ENCODE measurements at places on chromosomes 4 and X.
A peak's percentile ranks its signal among the peaks of the same experiment; 100 is the strongest.

DNA sequence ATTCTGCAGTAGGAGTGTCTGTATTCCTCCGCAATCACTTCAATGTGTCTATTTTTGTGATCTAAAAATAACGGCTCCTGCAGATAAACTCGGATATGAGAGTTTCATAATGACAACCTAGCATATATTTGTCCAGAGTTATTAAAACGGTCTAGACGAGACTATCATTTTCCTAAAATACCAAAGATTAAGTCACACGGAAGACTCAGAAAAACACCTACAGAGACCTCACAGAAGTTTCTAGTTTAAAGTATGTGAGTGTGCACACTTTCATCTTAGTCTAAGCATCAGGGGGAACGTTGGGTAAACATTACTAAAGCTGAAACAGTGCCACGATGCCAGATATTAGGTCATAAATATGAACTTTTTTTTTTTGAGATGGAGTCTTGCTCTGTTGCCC is 156.9 kb downstream of the AFAP1 start:
- no peak for DNase-seq

- no peak for DNase-seq
Measured at GRCh38 chr4:21009956-21010355, 309.7 kb downstream of the PACRGL start.

GRCh38 chr4:2074588-2074987 is 15.5 kb downstream of the NAT8L start:
- no peak for DNase-seq

GRCh38 chr4:138113819-138114400 is 128.2 kb downstream of the SLC7A11 start:
- DNase-seq: no peak

DNA sequence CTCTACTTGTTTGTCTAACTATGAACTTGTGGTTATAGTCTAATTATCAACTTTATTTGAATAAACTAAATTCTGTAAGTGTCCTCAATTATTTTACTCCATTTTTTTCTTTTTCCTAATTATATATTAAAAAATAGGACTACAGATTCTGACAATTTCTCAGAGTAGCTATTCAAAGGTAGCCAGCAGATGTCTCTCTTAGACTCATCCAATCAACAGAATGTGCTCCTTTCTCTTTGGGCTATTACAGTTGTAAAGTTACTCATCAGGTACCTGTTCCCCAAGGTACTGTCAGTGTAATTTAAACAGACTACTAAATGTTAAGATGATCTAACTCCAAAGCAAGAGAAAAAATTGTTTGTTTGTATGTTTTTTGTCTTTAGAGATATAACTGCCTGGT is 248.6 kb downstream of the PCDH18 start:
- no peak for DNase-seq

DNA sequence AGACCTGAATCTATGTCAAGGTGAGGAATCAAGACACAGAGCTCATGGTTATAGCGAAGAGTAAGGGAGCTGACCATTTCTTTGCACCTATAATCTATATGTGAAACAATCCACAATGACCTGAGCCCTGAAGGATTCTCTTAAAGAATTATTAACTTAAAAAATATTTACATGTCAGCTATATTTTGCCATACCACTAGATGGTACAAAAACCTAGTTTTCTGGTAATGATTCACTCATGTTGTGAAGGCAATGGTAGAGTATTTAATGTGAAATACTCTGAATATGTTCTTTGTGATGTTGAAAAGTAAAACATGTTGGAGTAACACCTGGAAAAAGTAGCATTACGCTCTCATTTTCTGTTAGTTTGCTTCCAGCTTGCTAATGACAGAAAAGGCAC is 40.0 kb downstream of the VGLL1 start:
- DNase-seq: no peak

DNA sequence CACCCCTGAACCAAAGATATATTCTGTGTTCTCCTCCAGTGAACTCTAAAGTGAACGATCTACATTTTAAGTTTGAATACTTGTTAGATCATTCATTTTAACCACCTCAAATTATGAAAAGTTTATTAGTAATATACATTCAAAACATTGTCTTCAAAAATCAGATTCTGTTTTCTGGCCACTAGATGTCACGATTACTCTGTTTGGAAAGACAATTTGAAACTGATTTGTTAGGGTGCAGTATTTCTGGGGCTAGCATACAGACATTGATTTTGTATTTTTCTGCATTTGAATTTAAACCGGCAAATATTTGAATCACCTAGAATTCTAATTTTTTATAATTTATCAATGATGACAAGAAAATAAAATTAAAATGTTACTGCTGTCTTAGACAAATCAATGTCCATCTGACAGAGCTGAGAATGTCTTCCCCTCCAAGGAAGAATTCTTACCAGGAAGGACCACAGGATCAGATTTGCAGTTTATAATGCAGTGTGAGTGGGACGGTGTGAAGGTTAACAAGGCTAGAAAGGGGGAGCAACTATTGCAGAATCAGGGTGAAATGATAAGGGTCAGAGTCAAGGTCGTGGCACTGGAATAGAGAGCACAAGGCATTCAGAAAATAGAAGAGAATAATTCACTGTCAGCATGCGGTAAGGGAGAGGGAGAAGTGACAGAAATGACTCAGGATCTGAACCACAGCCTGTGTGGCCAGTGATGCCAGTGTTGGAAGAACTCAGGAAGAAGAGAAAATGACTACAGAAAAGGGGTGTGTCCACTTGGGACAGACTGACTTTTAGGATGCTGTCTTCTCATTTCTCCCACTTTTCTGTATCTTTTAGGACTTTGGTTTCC is 91.6 kb downstream of the ANXA10 start:
- DNase-seq: no peak

DNA sequence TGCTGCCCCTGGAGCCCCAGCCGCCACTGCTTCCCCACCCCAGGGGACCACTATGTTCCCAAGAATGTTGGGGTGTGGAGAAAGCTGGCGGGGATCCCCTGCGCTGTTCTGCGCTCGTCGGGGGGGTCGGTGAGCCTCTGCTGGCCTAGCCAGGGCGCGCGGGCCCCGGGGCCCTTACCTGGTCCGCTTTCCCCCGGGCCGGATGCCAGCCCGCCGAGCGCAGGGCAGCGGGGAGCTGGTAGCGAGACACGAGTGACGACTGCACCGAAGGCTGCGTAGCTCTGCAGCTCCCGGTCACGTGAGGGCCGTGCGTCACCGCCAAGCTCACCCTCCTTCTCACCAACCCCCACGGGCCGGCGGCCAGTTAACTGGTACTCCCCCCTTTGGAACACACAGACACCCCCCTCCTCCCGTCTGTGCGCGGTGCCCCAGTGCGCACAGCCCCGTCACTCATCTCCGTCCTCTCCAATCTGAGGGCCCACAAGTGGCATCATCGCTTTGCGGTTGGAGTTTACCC is at the start of gene BEX1:
TSS of gene BEX1 (minus strand) at position 254 of the 517 bp plus-strand sequence. CDS start 897 bp downstream, outside the sequence.
- no peak for DNase-seq

DNA sequence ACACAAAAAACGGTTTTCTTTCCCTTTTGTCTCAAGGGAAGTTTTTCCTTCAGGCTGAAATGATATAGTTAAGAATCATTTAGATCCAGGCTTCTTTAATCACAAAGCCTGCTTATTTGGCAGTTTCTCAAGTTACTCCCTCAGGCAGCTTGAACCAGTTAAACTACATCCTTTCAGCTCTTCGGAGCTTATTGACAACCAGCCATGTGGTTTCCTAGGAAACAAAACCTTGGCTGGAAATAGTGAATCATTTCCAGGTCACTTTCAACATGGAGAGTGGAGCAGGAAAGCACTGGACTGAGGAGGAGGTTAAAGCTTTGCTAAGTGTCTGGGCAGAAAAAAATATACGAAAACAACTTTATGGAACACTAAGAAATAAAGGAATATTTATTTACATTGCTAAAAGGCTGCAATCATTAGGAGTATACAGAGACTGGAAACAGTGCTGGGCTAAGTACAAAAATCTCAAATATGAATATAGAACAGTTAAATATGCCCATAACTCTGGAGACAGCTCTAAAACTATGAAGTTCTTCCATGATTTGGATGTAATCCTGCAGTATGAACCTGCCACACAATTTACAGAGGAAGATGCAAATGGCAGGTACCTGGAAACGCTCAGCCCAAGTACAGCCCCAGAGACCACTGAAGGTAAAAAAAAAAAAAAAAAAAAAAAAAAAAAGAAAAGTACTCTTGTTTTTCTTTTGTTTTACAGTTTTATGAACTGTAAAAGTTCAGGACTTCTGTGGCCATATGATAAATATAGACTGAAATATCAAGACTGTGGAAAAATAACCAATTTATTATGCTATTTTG is 23.2 kb upstream of the AASDH start:
- DNase-seq: peak; percentile 53

DNA sequence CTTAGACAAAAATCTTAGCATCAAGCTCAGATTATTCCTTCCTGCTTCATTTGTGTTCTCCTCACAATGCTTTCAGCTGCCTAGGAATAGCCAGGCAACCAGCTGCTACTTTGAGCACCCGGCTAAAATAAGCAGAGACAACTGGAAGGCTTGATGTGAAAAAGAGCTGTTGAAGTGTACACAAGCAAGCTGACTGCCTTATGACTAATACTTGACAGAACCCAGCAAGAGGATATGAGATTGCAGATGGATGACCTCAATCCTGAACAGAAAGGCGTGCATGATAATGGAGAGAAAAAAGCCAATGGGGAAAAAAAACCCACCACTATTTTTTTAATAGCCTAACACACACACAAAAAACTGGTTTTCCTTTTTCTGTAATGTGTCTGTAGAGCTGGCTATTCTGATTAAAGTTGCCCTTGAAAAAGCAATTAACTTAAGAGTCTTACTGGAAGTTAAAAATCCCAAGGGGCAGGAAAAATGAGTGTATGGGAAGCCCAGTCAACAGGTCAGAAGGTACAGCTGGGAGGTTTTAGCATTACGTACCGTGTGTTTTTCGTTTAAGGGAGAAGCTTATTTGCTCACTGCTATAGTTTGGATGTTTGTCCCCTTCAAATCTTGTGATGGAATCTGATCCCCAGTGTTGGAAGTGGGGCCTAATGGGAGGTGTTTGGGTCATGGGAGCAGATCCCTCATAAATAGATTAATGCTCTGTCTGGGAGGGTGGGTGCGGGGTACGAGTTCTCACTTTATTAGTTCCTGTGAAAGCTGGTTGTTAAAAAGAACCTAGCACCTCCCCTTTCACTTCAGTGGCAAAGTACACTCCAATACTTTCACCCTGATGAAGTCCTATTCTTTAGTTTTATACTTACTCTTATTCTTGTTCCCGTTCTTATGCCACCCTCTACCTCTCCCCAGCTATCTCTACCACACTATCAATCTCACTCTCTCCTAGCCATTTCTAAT is 37.1 kb upstream of the HERC6 start:
- no peak for DNase-seq

DNA sequence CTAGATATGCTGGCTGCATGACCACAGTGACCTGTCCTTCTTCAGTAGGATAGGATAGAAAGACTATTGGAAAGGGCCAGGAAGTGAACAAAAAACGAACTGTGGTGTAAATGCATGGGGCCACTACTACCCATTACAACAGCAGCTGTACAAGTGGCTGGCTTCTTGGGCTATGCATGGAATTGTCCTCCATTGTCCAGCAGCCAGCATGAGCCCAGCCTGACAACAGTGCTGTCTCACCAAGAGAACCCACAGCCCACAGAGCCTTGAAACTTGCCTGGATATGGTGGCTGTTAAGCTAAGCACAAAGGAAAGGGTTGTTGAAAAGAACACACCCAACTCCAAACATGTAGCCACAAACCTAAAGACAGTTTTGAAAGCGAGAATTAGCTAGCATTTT is 330.2 kb upstream of the F9 start:
- no peak for DNase-seq

DNA sequence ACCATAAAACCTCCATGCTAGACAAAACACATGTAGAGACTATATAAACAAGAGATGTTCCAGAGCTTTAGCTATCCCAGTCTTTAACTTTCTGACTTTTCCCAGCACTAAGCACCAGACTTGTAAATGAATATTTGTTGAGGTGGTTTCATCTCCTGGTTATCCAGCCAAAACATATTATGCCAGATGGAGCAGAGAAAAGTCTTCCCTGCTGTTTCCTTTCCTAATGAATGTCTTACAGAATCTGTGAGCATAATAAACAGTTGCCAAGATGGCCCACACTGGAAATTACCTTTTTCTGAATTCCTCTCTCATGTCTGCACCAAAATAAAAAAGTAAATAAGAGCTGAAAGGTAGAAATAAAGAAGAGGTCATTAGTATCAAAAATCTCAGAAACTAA is 159.2 kb downstream of the TECRL start:
- DNase-seq: no peak

DNA sequence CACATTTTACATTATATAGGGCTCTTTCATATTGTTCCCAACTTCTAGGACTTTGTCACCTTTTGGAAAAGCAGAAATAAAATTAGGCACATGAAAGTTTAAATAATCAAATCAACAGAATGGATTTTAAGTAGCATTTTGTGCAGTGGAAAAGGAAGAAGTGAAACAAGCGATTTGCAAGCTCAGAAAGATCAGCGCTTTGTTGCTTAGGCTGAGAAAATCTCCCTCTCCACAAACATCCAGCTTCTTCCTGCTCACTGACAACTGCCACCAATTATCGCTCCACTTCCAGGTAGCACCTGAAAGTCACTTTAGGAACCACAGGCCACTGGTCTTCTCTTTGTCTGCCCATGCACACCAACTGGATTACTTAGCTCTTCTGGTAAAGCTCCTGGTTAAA is 2.0 kb upstream of the PDK3 start:
- no peak for DNase-seq

DNA sequence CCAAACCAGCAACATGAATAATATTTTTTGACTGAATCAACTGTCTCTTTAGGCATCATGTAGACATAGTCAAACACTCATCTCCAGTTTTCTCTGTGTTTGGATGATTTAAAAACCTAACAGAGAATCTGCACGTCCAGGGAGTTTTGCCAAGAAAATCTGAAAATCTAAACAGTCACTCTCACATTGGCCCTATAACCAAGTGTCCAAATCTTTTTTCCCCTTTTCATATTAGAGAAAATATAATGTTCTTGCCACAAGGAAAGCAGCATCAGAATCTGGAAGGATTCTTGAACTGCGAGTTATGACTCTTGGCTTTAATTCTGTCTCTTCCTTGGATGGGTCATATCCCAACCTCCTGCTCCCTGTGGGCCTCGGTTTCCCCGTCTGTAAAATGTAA is 8.8 kb upstream of the CHRDL1 start:
- DNase-seq: no peak

DNA sequence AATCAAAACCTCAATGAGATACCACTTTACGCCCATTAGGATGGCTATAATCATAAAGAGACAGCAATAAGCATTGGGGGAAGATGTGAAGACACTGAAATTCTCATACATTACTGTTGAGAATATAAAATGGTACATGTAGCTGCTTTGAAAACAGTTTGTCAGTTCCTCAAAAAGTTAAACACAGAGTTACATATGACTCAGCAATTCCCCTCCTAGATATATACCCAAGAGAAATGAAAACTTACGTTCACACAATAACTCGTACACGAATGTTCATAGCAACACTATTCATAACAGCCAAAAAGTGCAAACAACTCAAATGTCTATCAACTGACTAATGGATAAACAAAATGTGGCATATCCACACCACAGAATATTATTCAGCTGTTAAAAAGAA is 36.6 kb downstream of the PHF8 start:
- DNase-seq: no peak

DNA sequence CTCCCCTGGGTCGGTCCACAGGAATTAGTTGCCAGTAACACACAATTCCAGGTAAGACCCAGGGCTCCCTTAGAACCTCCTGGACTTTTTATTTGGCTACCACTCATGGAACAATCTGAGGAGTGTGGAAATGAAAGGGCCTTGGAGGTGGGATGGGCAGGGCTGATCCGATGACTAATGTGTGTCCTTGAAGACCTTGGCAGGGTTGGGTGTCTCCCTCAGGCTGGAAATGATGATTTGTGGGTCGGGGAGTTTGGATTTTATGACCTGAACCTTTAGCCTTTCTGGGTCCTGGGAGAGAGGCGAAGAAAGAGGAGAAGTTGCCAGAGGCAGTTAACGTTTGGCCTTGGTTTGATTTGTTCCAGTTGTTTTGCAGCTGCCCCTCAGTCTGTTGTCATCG is 425.0 kb downstream of the MID1IP1 start:
- DNase-seq: no peak

All from NCI-H1048 (cell line).